Left renal cortex interstitium (tissue), 4 donors: ENCODE measurements at places on chromosomes 12 and 14. TPM values are rescaled to one million over a fixed set of nuclear protein-coding genes. Genes with fewer than 3 reads are reported as not detected.

The HHIPL1 gene
- 1.9 TPM for polyA plus RNA-seq

The TMEM116 gene
- polyA plus RNA-seq, result 32.0 TPM

The SMCO2 gene
- 0.76 TPM for polyA plus RNA-seq

DNA sequence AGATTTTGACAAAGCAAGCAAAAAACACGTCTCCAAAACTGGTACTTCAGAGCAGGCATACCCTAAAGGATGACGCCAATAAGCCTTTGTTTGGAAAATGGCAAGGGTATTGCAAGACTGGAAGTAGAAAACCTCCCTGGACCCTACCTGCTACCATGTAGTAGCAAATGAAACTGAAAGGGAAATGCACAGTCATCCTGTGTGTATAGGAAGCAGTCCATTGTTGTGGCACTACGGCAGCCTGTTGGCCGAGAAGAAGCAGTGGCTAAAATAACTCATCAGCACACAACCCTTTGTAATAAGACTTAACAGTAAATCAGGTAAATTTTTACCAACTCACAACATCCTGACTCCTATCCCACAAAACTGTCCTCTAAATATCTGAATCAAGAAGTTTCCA lies 386.4 kb downstream of the RGS6 start:
- DNase-seq, result no peak

DNA sequence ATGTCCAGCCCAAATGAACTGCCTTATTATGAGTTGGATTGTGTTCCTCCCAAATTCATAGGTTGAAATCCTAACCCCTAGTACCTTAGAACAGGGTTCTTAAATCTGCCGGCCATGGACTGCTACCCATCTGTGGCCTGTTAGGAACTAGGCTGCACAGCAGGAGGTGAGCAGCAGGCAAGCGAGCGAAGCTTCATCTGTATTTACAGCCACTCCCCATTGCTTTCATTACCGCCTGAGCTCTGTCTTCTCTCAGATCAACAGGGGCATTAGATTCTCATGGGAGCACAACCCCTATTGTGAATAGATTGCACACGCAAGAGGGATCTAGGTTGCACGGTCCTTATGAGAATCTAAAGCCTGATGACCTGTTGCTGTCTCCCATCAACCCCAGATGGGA lies 9.8 kb upstream of the EML5 start:
- no peak for DNase-seq

DNA sequence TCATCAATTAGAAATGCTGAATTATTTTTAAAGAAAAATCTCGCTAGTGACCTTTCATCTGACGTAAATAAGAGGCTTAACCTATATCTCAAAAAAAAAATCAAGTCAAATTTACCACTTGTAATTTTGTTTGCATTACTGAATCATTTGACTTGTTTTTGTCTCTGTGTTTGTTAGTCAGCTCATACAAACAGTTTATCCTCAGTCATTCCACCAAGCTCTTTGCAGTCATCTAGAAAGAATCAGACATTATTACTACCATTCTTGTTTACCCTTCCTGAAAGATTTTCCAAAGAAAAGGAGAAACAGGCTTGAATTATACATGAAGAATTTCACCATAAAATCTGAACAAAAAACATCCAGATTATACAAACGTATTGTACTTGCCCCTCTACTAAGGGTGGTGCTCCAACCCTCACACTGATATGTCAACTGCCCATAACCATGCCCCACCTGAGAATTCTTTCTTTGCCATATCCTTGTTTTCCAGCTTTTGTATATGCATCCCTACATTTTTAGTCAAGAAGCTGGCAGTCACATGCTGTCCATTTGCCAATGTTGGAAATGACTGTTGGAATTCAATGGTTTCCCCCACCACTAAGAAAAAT lies 257.2 kb downstream of the PAWR start:
- no peak for DNase-seq

DNA sequence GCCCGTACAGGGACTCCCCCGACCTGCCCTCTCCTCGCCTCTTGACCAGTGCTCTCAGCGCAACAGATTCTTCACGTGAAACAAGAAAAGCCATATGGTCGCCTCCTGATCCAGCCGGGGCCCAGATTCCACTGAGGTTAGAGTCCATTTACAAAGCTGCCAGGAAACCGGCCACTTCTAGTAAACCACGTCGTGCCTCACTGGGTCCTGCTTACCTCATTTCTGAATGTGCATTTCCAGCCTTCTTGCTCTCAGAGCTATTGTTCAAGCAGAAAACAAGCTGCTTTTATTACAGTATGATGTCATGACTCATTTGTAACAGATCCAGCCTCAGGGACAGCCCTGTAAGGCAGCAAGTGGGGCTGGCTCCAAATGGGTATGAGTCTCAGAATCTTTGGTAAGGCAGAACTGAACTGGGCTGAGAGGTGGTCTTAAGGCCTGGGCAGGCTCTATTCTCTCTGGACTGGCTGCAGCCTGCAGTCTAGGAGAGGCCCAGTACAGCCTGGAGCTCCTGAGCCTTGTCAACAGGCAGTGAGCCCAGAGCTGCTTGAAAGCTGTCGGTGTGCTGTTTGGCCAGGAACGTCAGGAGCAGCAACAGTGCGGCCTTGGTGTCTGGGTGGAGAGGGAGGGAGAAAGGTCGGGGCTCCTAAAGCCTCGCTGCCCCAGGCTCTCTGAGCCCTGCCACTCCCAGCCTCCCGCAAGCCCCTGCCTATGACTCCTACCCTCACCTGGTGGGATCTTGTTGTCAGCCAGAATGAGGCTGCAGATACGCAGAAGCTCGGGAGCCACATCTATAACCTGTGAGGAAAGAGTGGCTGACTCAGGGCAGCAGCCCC lies 8.3 kb downstream of the REC8 start:
- no peak for DNase-seq
